ENCODE measurements at places on chromosomes 5 and 9.

- DNase-seq: no peak
- peak within 1 kb of the TSS; percentile 80 for H3K27ac ChIP-seq
- H3K4me1 ChIP-seq: peaks cover 36% of the 10 kb centered on the region
- H3K4me3 ChIP-seq: peak within 1 kb of the TSS; percentile 81
- H3K36me3 ChIP-seq: no peaks in the 10 kb centered on the region
These were observed at the start of gene F2R for GRCh38 chr5:76715736-76716455. F2R (plus strand) TSS chr5:76716126; CDS start chr5:76716308, 182 bp downstream.

GRCh38 chr9:97237951-97238889 lies 69.2 kb upstream of the CCDC180 start:
- DNase-seq: peak; percentile 80
- peak overlapping the region; percentile 71 for H3K27ac ChIP-seq
- no peaks in the 10 kb centered on the region for H3K27me3 ChIP-seq
- H3K4me3 ChIP-seq: peak overlapping the region; percentile 71
- no peaks in the 10 kb centered on the region for H3K36me3 ChIP-seq

GRCh38 chr5:33309536-33310345 lies 131.0 kb upstream of the TARS1 start:
- H3K4me1 ChIP-seq: no peaks in the 10 kb centered on the region
- H3K27me3 ChIP-seq: no peaks in the 10 kb centered on the region
- no peaks in the 10 kb centered on the region for H3K36me3 ChIP-seq
- no peak overlapping the region for H3K27ac ChIP-seq

DNA sequence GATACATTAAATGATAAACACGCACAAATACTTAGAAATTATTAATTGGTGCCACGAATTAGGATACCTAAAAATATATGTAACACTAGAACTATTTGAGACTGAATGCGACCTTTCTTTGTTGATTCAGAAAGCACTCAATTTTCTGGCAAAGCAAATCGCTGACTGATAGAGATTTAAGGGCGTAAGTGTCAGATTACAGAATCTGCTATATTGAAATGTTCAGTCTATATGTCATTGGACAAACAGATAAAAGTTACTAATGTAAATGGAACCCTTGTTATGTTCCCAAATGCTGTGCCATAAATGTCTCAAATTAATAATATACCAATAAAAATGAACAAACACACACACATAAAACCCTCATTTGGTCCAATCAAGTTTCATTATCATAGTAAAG lies 137.9 kb downstream of the MPDZ start:
- H3K27ac ChIP-seq: no peak overlapping the region
- H3K27me3 ChIP-seq: no peaks in the 10 kb centered on the region
- no peaks in the 10 kb centered on the region for H3K36me3 ChIP-seq
- DNase-seq: no peak
- H3K4me1 ChIP-seq: peaks cover 9% of the 10 kb centered on the region

- DNase-seq: no peak
- H3K36me3 ChIP-seq: no peaks in the 10 kb centered on the region
- no peaks in the 10 kb centered on the region for H3K4me1 ChIP-seq
- no peaks in the 10 kb centered on the region for H3K27me3 ChIP-seq
These were observed 106.2 kb upstream of the SLC24A2 start for GRCh38 chr9:19895006-19895405.

- H3K36me3 ChIP-seq: no peaks in the 10 kb centered on the region
- DNase-seq: no peak
- H3K27me3 ChIP-seq: no peaks in the 10 kb centered on the region
- H3K4me3 ChIP-seq: peak overlapping the region; percentile 28
- H3K27ac ChIP-seq: peak overlapping the region; percentile 91
These were observed 11.6 kb downstream of the ABL1 start for GRCh38 chr9:130846487-130847305.

- H3K4me1 ChIP-seq: peaks cover 38% of the 10 kb centered on the region
- peaks cover 56% of the 10 kb centered on the region for H3K36me3 ChIP-seq
- H3K27me3 ChIP-seq: no peaks in the 10 kb centered on the region
- no peak overlapping the region for H3K4me3 ChIP-seq
These were observed 4.1 kb downstream of the IRF1 start for GRCh38 chr5:132486318-132487094.

- peak overlapping the region; percentile 52 for H3K27ac ChIP-seq
- H3K36me3 ChIP-seq: no peaks in the 10 kb centered on the region
- H3K27me3 ChIP-seq: no peaks in the 10 kb centered on the region
- peaks cover 62% of the 10 kb centered on the region for H3K4me1 ChIP-seq
- DNase-seq: no peak
These were observed 9.3 kb downstream of the TMEM245 start for GRCh38 chr9:109110329-109111021.

GRCh38 chr9:126327006-126327713 lies 531 bp downstream of the MVB12B start:
- peaks cover 28% of the 10 kb centered on the region for H3K4me1 ChIP-seq
- no peaks in the 10 kb centered on the region for H3K36me3 ChIP-seq
- DNase-seq: no peak
- H3K27ac ChIP-seq: peak overlapping the region; percentile 66
- peak overlapping the region; percentile 64 for H3K4me3 ChIP-seq
- H3K27me3 ChIP-seq: no peaks in the 10 kb centered on the region

DNA sequence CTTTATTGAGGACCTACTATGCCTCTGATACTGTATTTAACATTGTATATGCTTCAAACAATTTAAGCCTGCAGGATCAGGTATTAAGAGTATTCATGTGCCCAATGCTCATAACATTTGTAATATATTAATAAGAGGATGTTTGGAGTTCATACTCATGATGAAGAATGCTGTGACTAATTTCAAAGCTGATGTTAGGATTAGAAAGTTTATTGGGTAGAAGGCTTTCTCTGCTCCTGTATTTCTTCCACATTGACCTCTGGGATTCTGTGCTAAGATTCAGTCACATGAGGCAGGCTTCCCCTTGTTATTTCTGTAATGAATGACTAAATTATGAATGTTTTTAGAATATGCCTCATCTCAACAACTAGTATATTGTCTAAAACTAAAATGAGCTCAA lies 456.4 kb downstream of the NFIB start:
- DNase-seq: no peak
- H3K27me3 ChIP-seq: no peaks in the 10 kb centered on the region
- H3K4me1 ChIP-seq: peaks cover 2% of the 10 kb centered on the region
- no peak overlapping the region for H3K4me3 ChIP-seq
- no peak overlapping the region for H3K27ac ChIP-seq

DNA sequence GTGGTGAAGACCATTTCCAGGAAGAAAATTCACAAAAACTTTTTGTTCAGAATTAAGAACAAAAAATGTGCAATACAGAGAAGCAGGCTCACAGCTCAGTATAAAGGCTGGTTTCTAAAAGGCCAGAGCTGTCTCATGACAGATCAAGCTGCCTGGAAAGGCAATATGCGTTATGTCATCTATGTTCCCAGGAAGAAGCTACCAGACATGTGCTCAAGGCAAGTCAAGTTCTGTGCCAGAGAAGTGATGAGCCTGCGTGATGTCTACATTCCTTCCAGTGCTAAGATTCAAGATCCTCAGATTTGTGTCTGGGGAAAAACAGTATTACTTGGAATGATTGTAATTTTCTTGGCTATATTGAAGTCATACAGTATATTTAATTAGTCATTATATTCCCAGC lies 104.3 kb downstream of the PDE4D start:
- H3K27ac ChIP-seq: no peak overlapping the region
- no peaks in the 10 kb centered on the region for H3K36me3 ChIP-seq
- no peaks in the 10 kb centered on the region for H3K27me3 ChIP-seq
- no peak for DNase-seq
- no peak overlapping the region for H3K4me3 ChIP-seq
- H3K4me1 ChIP-seq: peaks cover 38% of the 10 kb centered on the region

DNA sequence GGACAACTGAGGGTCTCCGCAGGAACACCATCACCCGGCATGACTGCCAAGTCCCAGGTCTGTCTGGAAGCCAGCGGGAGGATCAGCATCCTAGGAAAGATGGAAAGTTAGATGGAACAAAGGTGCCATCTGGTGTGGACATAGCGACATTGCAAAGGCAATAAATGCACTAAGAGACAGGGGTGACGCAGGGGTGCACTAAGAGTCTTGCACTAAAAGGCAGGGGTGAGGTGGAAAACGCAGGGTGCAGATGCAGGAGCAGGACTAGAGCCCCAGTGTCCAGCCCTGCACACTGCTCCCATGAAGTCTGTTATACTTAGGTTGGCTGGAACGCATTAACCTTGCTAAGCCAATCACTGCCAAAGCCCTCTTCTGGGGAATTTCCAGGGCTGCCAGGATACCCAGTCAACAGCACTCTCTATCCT lies 15.5 kb downstream of the ATOX1 start:
- DNase-seq: peak; percentile 81
- H3K4me1 ChIP-seq: peaks cover 45% of the 10 kb centered on the region
- no peak overlapping the region for H3K27ac ChIP-seq
- peaks cover 11% of the 10 kb centered on the region for H3K36me3 ChIP-seq
- H3K27me3 ChIP-seq: no peaks in the 10 kb centered on the region

DNA sequence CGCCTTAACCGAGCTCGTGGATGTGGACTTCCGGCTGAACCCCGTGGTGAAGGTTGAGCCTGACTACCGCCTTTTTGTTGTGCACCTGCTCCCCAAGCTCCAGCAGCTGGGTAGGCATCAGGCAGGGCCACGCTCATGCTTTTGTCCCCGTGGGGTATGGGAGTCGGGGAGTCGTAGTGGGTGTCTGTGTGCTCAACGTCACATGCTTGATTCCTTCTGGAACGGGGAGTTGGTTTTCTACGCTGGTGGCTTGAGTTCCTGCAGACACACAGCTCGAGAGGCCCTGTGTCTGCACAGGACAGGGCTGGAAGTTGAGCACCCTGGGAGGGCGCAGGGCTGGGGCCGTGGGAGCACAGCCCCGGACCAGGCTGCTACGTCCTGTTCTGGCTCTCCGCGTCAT lies 8.0 kb downstream of the CEP72 start:
- H3K36me3 ChIP-seq: peaks cover 34% of the 10 kb centered on the region
- DNase-seq: peak; percentile 54

DNA sequence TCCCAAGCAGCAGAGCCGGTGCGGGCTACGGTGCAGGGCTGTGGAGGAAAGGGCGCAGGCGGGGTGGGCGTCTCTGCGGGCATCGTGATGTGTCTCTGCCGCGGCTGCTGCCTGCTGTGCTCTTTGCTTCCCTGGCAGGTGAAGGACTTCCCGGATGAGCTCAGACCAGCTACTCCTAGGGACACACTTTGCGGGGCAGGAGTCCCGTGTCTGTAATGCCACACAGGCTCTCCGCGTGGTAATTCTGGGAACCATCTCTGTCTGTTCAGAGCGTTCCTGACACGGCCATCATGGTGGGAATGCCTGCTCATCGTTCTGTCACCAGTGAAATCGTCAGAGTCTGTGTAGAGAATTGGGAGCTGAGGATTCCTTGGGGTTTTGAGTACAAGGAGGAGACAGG lies 235.5 kb downstream of the FANCC start:
- H3K4me1 ChIP-seq: peaks cover 47% of the 10 kb centered on the region
- DNase-seq: peak; percentile 44
- H3K4me3 ChIP-seq: no peak overlapping the region
- H3K27ac ChIP-seq: peak overlapping the region; percentile 43

GRCh38 chr5:36666274-36666673 lies 59.9 kb downstream of the SLC1A3 start:
- DNase-seq: no peak
- no peaks in the 10 kb centered on the region for H3K4me1 ChIP-seq
- no peaks in the 10 kb centered on the region for H3K27me3 ChIP-seq
- H3K27ac ChIP-seq: no peak overlapping the region
- H3K4me3 ChIP-seq: no peak overlapping the region

DNA sequence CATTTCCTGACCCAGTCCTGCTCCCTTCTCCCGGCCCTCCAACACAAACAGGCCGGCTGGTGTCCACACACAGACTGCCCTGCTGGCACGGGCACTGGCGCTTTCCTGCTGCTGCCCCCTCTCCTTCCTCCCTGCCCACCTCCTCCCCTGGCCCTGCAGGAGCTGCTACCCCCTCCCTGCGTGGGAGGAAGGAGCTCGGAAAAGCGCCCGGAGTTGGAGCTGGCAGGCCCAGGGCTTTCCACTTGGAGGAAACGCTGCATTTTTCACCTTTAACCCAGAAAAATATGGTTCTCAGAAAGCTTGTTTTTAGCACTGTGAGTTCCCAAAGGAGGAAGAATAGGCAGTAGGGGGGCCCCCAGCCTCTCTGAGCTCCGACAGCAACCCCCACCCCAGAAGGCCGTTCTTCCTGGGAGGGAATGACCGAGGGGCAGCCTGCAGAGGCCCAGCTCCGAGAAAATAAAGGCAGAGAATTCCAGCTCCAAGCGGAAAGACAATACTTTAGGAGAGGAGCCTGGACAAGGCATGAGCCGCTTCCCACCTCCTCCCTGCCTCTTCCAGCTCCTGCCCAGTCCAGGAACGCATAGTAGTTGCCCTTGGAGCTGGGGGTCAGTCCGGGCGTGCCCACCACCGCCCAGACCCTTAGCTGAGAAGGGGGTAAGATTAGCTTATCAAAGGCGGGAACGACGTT lies 88.9 kb downstream of the LIFR start:
- H3K27me3 ChIP-seq: no peaks in the 10 kb centered on the region
- H3K27ac ChIP-seq: peak overlapping the region; percentile 84
- H3K4me3 ChIP-seq: no peak overlapping the region
- peak; percentile 74 for DNase-seq

DNA sequence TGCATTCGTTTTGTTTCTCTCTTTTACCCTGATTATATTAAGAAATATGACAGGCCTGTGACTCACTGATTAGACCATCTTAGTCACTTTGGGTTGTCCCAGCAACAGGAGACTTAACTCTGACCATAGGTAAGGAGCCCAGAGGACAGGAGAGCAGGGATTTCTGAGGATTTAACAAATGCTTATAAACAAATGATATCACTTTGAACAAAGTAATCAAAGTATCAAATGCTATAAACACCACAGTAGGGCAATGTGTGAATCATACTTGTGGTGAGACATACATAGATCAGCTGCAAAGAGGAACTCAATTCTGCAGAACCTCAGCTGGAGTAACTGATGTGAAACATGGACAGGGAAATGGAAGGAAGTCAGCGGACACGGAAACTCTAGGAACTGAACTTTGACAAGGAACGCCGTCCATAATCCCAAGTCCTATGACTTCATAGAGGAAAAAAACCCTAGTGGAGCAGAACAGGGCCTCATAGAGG lies 190.6 kb upstream of the MSX2 start:
- H3K4me3 ChIP-seq: no peak overlapping the region
- H3K36me3 ChIP-seq: no peaks in the 10 kb centered on the region
- no peaks in the 10 kb centered on the region for H3K27me3 ChIP-seq
- H3K27ac ChIP-seq: no peak overlapping the region
- DNase-seq: no peak

GRCh38 chr9:129769669-129770068 lies 16.8 kb upstream of the PTGES start:
- H3K4me1 ChIP-seq: peaks cover under 1% of the 10 kb centered on the region
- DNase-seq: no peak
- no peaks in the 10 kb centered on the region for H3K36me3 ChIP-seq
- no peak overlapping the region for H3K4me3 ChIP-seq
- no peaks in the 10 kb centered on the region for H3K27me3 ChIP-seq

- no peak for DNase-seq
- no peaks in the 10 kb centered on the region for H3K36me3 ChIP-seq
- H3K4me3 ChIP-seq: no peak overlapping the region
- H3K4me1 ChIP-seq: no peaks in the 10 kb centered on the region
- no peaks in the 10 kb centered on the region for H3K27me3 ChIP-seq
- no peak overlapping the region for H3K27ac ChIP-seq
These were observed 236.1 kb downstream of the MARCHF11 start for GRCh38 chr5:15943487-15943886.
